Heart right ventricle (tissue), 16 donors: ENCODE measurements at places on chromosomes 3 and 15. TPM values are rescaled to one million over a fixed set of nuclear protein-coding genes. Genes with fewer than 3 reads are reported as not detected.

GRCh38 chr3:53589201-53589600, 94.8 kb downstream of the CACNA1D start:
- DNase-seq: no peak

- no peak for DNase-seq
Observed at GRCh38 chr3:72604328-72604727, 243.9 kb downstream of the SHQ1 start.

- DNase-seq: peak; percentile 63
Observed at GRCh38 chr15:62389885-62390790, 225.1 kb upstream of the C2CD4B start.

CEMIP gene
- 0.96 TPM for total RNA-seq
